T-helper 17 cell (primary cell): ENCODE measurements at places on chromosomes 4 and X.
A peak's percentile ranks its signal among the peaks of the same experiment; 100 is the strongest.

- no peak for DNase-seq
Measured at GRCh38 chrX:24648495-24648894, 1.3 kb upstream of the PCYT1B start.

DNA sequence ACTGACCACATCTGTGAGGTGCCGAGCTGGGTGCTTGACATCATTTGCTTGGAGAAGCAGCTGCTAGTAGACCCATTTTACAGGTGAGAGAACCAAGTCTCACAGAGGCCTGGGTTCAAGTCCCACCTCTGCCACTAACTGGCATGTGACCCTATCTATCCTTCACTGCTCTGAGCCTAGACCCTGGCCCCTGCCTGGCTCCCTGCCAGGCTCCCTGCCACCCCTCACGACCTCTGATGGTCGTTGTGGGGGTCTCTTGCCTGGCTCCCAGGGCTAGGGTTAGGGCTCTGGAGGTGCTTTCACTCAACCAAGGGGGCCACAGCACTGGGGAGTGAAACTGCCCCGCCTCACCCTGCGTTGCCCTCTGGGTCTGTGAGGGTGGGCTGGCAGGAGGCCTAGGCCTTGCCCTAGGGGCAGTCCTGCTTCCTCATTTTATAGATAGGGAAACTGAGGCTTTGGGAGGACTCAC lies 7.2 kb upstream of the ADD1 start:
- no peak for DNase-seq

GRCh38 chrX:148960060-148960459 lies 459.6 kb downstream of the AFF2 start:
- DNase-seq, result no peak

DNA sequence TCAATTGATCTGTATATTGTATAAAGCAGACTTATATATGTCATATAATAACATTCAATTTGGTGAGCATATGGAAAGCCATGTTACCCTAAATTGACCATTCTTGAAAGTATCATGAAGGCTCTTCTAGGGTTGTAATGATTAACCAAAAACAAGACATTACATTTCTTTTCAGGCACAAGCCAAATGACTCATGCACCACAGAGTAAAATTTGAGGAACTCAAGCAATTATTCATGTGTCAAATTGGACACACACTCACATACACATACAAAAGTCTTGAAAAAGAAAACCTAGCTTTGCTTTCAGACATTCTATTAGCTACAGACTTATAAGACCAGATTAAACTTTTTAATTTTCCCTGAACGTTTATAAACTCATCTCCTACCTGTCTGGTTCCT lies 146.5 kb upstream of the PCDH18 start:
- no peak for DNase-seq

- peak; percentile 54 for DNase-seq
Measured at GRCh38 chrX:119647552-119648420, 41.6 kb upstream of the NKRF start.

GRCh38 chrX:8548446-8548845 lies 83.8 kb downstream of the VCX3B start:
- DNase-seq, result no peak

DNA sequence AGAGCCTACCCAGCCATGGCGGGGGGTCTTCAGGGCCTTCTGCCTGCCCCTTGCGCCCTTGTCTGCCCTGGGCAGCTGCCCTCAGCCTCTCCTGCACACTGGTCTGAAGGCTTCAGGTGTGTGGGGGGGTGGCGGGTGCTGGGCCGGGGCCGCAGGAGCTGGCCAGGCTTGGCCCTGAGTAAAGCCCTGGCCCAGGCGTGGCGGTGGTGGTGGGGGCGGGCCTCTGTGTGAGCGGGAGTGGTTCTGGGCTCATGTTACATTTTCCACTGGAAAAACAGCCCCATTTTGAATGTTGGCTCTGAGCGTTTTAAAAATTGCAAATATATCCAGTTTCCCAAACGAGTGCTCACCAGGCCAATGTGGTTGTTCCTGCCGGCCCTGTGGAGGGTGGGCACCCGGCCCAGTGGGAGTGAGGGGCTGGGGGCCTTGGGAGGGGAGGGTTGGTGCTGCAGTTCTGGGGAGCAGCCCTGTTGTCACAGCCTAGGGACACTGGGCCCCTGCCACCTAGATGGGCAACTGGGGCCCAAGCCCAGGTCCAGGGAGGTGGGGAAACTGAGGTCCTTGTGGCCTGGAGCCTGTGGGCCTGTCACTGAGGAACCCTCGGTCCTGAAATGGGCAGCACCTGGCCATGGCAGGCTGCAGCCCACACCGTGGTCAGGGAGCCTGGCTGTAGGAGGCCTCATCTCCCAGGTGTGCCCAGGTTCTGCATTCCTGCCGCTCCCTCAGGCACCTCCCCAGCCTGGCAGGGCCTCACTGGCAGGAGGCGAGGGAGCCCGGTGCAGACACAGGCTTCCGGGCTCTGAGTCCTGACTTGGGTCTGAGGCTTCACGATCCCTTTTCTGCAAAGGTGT lies 28.3 kb downstream of the FGFRL1 start:
- DNase-seq, result no peak

DNA sequence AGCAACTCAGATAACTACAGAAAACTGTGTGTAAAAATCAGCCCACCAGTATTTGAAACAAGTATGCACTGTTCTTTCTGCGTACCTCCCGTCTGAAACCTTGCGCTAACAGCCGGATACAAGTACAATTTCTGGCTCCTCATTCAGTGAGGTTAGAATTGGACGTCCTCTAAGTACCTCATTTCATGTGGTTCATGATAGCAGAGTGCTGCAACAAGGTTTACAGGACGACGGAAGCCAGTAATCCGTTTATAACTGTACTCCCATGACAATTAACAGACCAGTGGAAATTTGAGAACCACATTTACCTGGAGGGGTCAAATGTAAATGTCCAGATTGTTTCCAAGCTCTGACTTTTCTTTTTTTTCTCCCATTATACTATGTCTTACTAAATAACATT lies 52.9 kb upstream of the TENM3 start:
- no peak for DNase-seq

- DNase-seq, result no peak
Measured at GRCh38 chr4:6050551-6050950, 32.3 kb upstream of the C4orf50 start.

GRCh38 chr4:52098618-52099017 lies 47.5 kb downstream of the SPATA18 start:
- no peak for DNase-seq

GRCh38 chr4:60201052-60201673 lies 999.0 kb upstream of the ADGRL3 start:
- DNase-seq, result no peak

- no peak for DNase-seq
Measured at GRCh38 chr4:106587558-106587957, 219.0 kb upstream of the GIMD1 start.

- no peak for DNase-seq
Measured at GRCh38 chr4:78299565-78299972, 242.4 kb downstream of the FRAS1 start.

DNA sequence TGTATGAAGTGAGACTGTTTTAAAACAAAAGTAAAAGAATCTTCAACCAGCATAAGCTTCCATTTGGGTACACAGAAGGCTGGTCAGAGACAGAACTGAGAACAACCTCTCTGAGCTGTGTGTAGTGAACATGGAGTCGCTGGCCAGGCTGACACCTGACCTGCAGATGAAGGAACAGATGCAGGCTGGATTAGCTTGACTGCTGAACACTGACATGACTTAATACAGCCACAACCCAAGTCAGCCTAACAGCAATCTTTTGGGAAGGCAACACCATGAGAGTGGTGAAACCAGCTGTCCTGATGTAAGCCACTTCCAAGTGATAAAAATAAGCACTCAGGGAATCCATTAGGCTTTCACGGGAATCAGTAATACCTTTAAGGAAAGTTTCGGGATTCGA lies 10.1 kb downstream of the SCARB2 start:
- no peak for DNase-seq

- DNase-seq, result no peak
Measured at GRCh38 chr4:83677656-83678055, 141.7 kb downstream of the GPAT3 start.

DNA sequence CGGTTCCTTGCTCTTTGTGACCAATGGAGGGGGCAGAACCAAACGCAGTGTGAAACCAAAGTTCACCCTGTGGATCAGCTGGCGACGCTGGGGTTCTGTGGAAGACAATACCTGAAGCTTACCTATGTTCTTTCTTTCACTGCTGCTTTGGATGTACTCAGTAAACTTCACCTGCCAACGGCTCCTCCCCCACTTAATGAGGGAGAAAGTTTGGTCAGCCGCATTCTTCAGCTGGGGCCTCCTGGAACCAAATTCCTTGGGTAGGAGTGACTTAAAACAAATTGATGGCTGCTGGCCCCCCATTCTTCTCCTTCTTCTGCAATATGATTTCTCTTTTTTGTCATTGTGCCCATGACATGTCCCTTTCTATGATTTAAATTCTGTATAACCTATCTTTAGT lies 282.4 kb downstream of the ANK2 start:
- no peak for DNase-seq

DNA sequence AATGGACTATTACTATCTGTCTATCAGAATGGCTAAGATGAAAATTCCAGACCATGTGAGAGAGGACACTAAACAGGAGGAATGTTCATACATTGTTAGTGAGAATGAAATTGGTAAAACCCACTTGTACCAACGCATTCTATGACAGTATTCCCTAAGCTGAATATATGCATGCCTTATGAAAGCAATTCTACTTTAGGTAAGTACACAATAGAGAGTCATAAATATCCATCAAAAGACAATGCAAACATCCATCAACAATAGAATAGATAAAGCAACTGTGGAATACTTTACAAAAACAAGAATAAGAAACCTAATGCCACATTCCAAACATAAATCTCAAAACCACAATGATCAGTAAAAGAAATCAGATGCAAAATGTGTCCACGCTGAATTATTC lies 529.3 kb downstream of the ANKRD50 start:
- no peak for DNase-seq

GRCh38 chr4:57095245-57095644 lies 14.9 kb downstream of the IGFBP7 start:
- no peak for DNase-seq

DNA sequence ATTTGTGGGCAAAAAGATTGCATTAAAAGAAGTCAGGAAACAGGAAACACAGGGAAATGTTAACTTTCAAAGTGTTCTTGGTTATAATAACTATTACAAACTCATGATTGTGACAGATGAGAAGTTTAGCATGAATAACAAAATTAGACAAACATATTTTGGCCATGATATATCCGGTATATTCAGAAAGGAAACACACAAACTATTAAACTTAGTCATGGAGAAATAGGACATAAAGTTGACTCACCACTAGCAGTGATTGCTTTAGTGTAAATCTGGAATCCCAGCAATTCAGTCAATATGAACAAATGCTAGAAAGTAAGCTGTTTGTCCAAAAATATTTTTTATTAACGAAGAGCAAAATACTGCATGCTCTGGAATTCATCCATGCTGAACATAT lies 1299.9 kb downstream of the C4orf33 start:
- no peak for DNase-seq

DNA sequence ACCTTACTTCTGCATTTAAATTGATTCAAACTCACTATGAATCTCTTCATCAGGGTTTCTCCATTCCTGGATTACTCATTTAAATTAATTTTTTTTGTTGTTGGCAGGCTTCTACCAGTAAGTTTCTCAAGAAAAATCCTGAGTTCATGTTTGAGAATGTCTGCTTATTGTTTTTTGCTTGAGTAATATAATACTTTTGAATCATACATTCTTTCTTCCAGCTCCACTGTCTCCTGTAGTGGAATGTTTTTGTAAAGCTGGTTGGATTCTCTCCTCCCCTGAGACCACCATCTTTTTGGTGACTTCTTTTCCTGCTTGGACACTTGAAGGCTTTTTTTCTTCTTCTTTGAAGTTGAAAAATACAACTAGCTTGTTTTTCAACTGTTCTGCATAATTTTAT lies 4.3 kb upstream of the MID1IP1 start:
- no peak for DNase-seq

DNA sequence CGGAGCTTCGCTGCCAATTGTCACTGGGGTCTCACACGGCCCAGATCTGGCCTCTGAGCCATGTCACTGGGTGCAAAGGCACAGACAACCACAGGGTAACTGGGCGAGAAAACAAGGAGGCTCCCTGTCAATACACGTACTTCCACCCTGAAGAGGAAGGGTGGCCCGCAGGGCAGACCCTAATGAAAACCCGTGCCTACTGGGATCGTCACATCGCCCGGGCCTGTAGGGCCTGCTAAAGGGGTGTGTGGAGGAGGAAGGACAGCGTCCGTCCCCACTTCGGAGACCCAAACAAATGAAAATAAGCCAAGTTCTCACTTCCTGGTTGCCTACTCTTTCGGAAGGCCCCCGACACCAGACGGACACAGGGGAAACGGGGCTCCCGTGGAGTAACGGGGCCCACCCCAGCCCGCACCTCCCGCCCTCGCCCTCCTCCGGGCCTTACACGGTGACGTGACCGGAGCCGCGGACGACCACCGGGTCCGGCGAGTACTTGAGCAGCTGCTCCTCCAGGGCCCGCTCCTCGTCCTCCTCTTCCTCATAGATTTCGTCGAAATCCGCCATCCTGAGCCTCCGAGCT lies 578 bp downstream of the CHIC2 start:
- peak; percentile 32 for DNase-seq

- DNase-seq, result no peak
Measured at GRCh38 chr4:93788712-93789111, 39.8 kb upstream of the ATOH1 start.

GRCh38 chrX:119134466-119134865 lies 6.9 kb upstream of the KIAA1210 start:
- DNase-seq, result no peak

DNA sequence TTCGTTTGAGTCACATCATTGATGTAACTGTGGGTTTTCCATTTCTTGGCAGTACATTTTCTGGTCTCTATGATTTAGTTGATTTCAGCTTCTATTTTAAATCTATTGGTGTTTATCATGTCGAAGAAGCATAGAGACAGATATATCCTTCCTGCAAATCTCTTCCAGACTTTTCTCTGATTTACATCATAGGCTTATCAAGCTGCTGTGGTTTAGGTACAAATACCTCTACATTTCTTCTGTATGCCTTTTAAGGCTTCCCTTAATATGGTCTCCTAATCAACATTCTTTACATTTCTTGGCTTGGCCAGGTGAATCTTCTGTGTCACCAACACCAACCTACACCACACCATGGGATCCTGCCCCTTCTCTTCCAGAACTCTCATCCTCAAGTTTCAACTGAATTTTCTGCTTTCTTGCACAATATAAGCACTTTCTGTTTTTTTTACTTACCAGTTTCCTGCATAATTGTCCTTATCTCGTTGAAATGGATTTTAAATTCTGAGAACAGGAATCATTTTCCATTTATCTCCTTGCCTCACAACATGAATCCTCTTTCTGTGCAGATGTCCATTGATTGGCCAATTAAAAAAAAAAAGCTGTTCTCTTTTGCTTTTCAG lies 626.9 kb downstream of the ANKRD50 start:
- no peak for DNase-seq
